Stimulated activated CD4-positive, alpha-beta T cell treated with anti-CD3 and anti-CD28 coated beads, Interleukin-15, amount 100 ng/mL, for 24 hours (primary cell): ENCODE measurements at places on chromosomes 13 and 19.

- no peak for DNase-seq
These were observed 12.3 kb downstream of the KDELR1 start for GRCh38 chr19:48379058-48379457.

GRCh38 chr19:4429771-4430171, 27.3 kb downstream of the CHAF1A start:
- DNase-seq = no peak

- DNase-seq = no peak
These were observed 769.9 kb upstream of the SLITRK6 start for GRCh38 chr13:86569119-86569518.

GRCh38 chr13:91111476-91112200, 235.8 kb upstream of the MIR17HG start:
- no peak for DNase-seq

GRCh38 chr19:40006273-40006691, 9.4 kb downstream of the ZNF546 start:
- no peak for DNase-seq

DNA sequence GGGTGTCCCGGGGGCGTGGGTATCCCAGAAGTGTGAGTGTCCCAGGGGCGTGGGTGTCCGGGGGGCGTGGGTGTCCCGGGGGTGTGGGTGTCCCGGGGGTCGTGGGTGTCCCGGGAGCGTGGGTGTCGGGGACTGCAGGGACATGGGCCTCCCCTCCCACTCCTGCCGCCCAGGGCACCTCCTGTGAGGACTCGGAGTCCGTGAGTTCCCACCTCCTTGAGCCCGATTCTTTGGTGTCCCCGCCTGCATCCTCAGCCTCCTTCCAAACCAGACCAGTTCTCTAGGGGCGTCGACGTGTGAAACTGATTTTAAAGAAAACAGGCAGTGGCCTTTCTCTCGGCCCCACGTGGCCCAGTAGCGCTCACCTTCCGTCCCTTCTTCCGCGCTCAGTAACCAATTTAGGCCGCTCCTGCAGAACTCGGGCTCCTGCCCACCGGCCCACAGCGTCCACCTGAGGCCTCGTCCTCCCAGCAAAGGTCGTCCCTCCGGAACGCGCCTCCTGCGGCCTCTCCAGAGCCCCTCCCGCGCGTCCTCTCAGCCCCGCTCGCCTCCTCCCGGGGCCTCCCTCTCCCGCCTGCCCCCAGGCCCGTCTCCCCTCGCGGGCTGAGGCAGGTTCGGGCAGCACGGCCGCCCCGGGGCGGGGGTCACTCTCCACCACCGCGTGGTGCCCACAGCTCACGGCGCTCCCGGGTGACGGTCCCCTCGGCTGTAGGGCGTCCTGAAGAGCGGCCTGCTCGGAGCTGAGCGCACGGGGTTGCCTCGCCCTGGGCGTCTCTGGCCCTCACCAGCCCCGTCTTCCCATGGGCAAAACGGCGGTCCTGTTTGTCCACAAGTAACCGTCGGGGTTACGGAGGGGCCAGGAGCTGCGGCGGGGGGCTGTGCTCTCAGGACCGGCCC, 3.8 kb downstream of the F7 start:
- DNase-seq = peak; percentile 23

DNA sequence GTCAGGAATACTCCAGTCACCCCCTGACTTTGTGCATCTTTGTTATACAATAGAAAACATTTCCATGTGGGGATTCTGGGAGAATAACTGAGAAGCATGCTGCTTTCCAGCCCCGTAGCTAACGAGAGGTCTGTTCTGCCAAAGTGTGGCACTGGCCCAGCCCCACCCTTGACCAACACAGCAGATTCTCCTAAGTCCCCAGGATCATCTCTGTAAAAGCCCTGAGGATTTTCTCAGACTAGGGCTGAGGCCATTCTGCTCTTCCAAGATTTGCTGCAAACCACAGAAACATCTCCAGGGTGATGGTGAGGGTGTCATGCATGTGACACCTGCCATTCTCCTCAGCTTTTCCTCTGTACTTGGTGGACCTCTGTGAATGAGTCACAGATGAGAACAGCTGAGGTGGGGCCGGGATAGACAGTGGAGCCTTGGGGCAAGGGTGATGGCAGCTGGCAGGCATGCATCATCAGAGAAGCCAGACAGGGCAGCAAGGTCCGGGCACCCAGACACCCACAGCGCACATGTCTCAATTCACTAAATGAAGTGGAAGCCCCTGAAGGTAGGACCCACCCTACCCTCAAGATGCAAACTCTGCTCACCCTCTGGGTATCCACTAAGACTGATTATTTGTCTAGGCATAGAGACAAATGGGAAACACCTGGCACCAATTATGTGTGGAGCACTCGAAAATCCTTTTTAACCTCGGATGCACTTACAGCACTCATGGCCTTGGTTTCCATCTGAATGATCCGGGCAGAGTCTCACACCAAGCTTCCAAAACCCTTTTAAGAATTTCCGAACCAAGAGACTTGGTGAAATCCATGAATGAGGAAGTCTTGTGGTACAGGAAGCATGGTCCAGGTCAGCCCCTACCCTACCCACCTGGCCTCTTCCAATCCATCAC, 20.1 kb upstream of the DOCK9 start:
- peak; percentile 39 for DNase-seq

GRCh38 chr19:20513189-20513904, 52.2 kb downstream of the ZNF737 start:
- no peak for DNase-seq

DNA sequence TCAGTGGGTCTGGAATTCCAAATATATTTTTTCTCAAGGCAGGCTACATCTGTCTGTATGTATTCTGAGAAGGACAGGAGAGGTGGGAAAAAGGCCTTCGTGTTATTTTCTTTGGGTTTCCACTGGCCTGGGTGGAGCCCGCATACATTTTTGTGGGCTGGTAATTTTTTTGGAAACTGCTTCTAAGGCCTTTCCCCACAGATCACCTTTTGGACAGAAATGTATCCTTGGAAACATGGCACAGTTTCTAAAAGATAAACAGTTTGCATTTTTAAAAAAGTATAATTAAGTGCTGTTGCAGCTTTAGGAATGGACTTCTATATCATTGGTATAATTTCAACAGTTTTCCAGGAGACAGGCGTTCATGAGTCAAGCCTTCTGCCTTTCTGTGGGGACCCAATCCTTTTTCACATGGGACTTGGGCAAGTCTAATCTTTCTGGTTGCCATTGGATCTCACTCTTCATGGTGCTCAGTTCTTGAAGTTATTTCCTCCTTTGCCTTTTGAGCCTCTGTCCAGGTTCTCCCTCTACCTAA, 8.9 kb downstream of the RFX2 start:
- DNase-seq = no peak

DNA sequence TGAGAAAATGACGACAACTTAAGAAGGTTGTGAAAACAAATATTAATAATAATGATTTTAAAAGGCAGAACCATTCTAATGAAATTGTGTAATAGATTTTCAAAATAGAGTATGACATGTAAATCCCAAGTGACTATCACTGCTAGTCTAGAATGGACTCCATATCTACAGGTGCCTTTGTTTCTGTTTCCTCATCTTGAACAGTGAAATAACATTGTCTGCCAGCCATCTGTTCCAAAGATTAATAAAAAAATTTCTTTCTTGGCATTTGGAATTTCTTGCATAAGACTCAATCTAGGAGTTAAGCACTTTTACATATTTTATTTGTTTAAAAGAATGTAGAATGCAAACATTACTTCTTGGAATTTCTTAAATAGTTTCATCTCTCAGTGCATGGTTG, 520.1 kb upstream of the ARGLU1 start:
- no peak for DNase-seq

- DNase-seq = no peak
These were observed 35.6 kb downstream of the CCDC169 start for GRCh38 chr13:36261976-36262375.

- DNase-seq = no peak
These were observed 1243.5 kb downstream of the EFNB2 start for GRCh38 chr13:105291987-105292386.

GRCh38 chr13:50730496-50731351, 112.8 kb downstream of the DLEU7 start:
- DNase-seq = no peak

GRCh38 chr13:51806566-51806965, 2.6 kb upstream of the DHRS12 start:
- no peak for DNase-seq

- no peak for DNase-seq
These were observed 30.2 kb downstream of the CRTC1 start for GRCh38 chr19:18713550-18714117.

DNA sequence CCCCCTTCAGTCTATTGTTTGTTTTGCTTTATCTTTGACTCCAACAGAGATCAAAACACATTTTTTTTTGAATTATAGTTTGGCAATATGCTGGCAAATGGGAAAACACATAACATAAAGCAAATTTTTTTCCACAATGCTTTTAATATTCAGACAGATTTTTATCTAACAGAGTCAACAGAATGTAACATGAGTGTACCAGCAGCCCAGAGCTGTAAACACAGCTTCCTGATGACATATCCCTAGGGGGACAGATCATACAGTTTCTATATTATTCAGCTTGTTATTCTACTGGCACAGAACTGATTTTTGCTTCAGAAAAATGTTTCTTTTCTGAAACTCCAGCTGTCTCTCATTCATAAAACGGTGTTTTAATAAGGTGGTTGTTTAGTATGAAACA, 168.8 kb downstream of the OLFM4 start:
- no peak for DNase-seq

DNA sequence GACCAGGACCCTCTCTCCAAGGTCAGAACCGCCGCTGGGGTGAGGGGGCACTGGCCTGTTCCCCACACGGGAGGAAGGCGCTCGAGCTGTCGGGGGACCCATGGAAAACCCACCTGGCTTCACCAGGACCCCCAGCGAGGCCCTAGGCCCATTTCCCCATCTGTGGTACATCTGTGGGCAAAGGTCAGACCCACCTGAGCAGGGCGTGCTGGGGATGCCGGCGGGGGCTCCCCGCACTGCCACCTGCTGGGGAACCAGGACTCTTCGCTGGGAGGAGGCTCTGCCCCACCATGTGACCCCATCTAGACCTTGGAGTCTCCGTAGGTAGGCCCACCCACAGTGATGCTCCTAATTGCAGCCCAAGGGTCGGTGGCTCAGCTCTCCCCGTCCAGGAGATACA, 511 bp downstream of the WDR88 start:
- no peak for DNase-seq

DNA sequence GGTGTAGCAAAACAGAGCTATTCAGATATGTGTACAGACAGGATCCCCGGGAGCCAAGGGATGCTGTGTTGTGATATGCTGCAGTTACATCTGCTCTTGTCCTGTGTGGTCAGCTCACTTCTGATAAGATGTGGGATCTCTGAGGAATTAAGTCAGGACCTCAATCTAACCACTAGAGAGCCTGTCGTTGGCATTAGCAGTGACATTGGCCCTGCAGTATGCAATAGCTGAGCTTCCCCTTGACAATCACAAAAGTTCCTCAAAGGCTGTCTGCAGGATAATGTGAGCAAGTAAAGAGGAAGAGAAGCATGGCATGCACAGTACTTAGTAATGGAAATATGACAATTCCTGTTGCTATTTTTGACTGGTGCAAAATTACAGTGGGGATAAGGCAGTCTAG, 203.4 kb upstream of the MIR17HG start:
- DNase-seq = no peak

- DNase-seq = no peak
These were observed 806 bp upstream of the ZNF837 start for GRCh38 chr19:58381460-58382212.
